ENCODE measurements at places on chromosomes 13 and 19.

DNA sequence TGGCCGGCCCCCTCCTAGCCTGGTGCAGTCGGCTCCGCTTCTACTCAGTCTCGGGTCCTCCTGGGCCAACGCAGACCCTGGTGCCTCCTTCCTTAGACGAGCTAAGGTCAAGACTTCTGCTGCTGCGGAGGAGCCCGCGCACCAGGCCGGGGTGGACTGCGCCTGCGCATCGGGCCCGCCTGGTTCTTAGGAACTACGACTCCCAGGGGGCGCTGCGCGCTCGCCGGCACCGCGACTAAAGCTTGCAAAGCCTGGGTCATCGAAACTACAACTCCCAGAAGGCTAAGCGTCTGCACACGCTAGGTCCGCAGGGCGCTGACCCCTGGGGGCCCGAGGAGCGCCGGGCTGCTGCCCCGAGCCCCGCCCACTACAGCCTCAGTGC lies at the start of gene ZNF835:
Gene ZNF835, minus strand, starts transcription at position 145 of the 382 bp plus-strand sequence. CDS start 6,559 bp downstream, outside the sequence.
- peak; percentile 17 for DNase-seq

DNA sequence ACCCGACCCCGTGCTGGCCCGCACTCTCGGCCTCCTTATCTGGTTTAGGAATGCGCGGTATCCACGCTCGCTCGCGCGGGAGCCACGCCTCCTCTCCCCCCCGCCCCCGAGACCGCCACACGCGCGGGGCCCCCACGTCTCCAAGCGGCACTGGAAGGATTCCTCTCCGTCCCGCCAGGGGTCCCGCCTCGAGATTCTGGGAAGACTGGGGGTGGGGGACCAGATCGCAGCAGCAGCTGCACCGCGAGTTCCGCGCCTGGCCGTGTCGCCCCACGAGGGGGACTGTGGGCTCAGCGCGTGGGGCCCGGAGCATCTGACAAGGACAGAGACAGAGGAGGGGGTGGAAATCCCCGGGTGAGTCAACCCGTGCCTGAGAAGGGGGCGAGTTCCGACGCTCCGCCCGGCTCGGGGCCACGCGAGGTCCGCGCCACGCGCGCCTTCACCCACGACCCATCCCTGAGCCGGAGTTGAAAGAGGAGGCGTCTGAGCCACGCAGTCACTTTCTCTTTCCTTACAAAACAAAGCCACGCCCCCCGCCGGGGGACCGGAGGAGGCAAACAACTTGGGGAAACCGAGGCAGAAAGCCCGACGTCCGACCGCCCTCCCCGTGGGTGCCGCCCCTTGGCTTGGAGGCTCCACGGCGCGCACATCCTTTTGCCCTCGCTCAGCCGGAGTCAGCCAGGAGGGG lies 814 bp downstream of the S1PR2 start:
- DNase-seq = no peak

DNA sequence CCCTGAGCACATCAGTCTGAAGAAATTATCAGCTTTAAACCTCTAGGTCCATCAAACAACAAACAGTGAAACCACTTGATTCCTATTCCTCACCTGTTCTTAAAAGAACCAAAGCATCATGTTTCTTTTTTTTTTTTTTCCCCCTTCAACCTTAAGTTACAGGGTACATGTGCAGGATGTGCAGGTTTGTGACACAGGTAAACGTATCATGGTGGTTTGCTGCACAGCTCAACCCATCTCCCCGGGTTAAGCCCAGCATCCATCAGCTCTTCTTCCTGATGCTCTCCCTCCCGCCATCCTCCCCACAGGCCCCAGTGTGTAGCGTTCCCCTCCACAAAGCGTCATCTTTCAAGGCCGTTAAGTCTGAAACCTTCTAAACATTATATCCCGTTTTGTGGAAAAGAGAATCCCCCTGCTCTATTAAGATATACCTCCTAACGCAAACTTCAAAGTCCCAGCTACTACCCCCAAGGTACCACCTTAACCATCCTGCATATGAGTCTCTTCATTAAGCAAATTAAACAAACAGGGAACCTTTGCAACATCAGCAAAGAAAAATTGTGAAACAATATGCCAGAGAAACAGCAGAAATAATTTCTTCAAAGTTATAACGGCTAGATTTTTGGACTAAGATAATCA lies 10.8 kb downstream of the USP12 start:
- DNase-seq = no peak

DNA sequence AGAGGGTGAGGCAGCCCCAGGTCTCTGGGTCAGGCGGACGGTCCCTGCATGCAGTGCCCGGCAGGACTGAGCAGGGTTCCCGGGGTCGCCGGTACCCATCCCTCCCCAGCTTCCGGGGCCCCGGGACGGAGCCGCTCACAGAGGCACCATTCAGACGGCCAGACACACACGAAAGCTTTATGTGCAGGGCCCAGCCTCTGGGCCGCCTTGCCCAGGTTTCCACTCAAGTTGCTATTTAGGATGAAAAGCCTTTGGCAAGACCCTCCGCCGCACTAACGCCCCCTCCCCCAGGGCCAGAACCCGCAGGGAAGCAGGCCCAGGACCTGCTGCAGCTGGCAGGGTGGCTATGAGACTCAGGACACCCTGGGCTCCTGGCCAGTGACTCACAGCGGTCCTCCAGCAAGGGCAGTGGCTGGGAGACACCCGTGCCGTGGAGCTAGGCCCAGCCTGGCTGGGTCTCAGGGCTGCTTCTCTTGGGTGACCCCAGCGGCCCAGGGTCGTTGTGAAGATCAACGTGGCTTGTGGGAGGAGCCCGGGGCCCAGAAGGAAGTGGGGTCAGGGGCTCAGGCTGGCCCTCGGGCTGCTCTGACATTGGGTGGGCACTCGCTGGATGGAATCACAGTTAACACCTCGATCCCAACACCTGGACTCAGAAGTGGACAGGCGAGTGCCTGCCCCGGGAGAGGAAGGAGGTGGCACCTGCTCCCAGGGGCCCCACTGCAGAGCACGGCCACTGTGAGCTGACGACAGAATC lies 4.8 kb downstream of the C19orf25 start:
- DNase-seq = no peak

DNA sequence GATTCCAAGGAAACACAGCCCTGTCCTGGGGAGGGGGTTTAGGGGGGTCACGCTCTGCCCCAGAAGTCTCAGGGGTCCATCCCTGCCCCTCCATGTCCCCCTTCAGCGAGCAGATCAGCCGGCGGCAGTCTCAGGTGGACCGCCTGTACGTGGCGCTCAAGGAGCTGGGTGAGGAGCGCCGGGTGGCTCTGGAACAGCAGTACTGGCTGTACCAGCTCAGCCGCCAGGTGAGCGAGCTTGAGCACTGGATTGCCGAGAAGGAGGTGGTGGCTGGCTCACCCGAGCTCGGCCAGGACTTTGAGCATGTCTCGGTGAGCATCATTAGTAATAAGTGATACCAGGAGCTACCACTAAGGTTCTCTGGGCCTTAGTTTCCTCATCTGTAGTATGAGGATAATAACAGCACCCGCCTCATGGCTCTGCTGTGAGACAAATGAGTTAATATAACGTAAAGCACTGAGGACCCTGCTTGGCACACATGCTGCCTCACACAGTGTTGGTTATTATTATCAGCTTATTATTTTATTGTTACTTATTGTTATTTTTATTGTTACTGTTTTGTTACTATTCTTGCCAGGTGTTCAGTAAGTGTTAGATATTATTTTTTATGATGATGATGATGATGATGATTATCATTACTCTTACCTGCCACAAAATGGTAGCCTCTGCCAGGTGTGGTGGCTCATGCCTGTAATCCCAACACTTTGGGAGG lies 20.5 kb upstream of the SHKBP1 start:
- no peak for DNase-seq

- DNase-seq = no peak
Observed at GRCh38 chr19:51735759-51736449, 12.1 kb upstream of the HAS1 start.

DNA sequence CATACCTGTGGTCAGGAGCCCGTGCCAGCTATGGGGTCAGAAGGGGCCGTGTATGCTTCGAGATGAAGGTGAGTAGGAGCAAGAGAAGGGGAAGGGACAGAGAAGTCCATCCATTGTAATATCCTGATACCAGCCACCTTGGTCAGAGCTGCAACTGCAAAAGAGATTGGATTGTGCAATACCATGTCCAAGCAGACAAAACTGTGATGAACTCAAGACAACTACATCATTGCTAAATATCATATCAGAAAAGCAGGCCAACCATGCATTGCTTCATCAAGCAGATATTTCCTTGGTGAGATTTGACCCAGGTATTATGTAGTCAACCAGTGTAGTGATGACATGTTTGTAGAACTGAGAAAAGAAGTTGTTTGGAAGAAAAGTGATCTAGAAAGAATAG lies 12.1 kb downstream of the HNRNPUL1 start:
- DNase-seq = no peak

- DNase-seq = no peak
Observed at GRCh38 chr19:996051-996838, 4.0 kb upstream of the GRIN3B start.
